ENCODE measurements at places on chromosomes 2 and 18.
A peak's percentile ranks its signal among the peaks of the same experiment; 100 is the strongest.

GRCh38 chr2:42369532-42370229 is 8.7 kb upstream of the COX7A2L start:
- no peak for DNase-seq

DNA sequence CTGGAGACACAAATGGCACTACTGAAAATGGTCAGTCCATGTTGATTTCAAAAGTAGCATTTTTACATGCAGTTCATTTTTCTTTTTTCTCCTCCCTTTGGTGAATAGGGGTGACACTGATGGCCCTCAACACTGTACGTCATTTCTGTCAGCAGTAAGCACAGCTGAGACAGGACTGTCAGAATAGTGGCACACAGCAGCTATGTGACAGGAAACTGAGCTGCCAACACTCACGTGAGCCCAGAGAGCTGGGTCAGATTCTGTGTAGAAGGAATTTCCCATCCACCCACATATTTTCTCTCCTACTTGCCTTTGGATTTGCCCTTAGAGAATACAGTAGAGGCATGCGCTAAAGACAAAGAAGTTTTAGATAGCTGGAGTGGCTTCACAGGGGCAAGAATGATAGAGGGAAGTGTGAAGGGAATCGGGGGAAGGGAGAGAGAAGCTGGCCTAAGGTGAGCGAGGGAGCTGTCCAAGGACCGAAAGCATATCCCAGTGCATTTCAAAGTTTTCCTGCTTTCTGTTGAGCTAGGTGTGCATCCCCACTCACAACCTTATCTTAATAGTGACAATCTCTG is 476.6 kb downstream of the CNTNAP5 start:
- no peak for DNase-seq

DNA sequence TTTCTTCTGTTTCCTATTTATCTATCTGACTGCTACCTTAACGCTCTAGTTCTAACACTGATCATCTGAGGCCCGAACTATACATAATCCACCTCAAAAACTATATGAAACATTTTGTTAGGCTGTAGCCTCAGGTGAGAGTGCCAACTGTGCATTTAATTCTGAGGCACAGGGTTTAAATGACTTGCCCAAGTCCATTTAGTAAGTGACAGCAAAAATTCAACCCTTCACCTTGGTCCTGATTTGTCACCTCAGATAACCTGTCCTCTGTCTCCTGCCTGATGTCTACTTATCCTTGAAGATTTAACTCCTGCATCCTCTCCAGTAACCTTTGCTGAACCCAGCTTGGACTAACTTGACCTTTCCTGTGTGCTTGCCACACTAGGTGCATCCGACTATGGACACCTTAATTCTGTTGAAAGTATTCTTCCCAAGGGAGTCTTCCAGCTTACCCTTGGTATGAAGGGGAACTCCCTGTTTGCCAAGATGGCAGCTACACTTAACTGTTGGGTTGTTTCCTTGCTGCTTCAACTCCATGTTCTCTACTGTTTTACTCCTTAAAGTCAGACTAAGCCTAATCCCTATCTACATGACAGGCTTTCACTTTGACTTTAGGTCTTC is 23.5 kb downstream of the CD302 start:
- DNase-seq = no peak

DNA sequence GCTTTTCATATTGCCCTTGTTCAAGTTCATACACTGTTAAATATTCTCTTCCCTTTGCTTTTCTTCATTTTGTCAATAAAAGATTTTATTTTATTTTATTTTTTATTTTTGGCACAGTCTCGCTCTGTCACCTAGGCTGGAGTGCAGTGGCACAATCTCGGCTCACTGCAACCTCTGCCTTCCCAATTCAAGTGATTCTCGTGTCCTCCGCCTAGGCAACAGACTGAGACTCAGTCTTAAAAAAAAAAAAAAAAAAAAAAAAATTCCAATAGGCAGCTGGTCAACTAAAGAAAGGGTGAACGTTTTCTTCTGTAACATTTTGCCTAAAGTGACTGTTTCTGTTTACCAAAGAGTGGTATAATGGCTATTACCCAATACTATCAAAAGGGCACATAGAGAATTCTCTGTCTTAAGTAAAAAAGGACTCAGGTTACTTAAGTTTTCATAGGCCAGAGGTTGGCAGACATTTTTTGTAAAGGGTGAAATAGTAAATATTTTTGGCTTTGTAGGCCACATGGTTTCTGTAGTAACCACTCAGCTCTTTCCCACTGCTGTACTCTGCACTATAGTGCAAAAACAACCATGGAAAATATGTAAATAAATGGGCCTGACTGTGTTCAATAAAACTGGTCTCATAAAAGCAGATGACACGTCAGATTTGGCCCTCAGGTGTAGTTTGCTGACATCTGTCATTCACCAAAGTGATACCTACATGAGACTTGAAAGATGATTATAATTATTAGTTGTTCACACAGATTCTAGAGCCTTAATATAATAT is 113.4 kb downstream of the MIB1 start:
- no peak for DNase-seq

DNA sequence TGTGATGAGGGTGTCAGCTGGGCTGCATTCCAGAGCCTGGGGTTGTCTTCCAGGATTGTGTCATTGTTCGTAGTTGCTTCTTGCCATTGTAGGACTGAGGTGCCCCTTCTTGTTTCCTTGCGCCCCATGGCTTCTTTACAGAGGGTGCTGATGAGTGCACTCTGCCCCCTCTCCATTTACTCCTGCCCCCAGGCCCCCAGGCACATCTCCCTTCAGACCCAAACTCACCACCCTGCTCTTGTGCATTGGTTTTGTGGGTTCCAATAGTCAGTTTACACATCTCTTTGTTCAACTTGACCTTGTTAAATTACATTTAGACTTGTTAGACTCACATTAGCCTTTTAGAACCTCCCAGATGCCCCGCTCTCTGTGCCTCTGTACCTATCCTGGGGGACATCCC is 33.1 kb downstream of the HJURP start:
- no peak for DNase-seq

GRCh38 chr2:217901835-217902378 is 100.9 kb downstream of the TNS1 start:
- no peak for DNase-seq

GRCh38 chr2:241049739-241050623 is 51.6 kb downstream of the SNED1 start:
- peak; percentile 14 for DNase-seq

- no peak for DNase-seq
Measured at GRCh38 chr2:84799772-84800171, 81.1 kb downstream of the TRABD2A start.

- DNase-seq = no peak
Measured at GRCh38 chr2:177893880-177894279, 178.7 kb downstream of the PDE11A start.

- peak; percentile 0 for DNase-seq
Measured at GRCh38 chr2:233165895-233166661, 85.4 kb upstream of the ATG16L1 start.

- peak; percentile 12 for DNase-seq
Measured at GRCh38 chr18:62982600-62983251, 267.4 kb downstream of the PHLPP1 start.

DNA sequence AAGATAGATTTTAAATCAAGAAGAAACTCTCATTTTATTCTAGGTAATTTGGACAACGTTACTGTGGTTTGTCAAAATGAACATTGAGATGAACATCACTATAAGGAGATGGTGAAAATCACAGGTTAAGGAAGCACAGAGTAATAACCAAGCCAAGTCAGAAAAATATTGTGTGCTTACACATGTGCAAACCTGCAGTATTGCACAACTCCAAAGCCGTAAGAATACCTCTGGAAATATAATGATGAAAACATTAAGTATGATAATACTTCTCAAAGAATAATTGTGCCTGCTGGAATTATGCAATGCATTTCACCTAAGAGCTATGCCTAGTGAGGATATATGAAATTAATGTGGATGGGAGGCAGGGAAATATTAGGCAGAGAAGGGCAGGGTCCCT is 21.1 kb upstream of the GALNT5 start:
- no peak for DNase-seq

GRCh38 chr2:221494556-221494955 is 77.5 kb downstream of the EPHA4 start:
- no peak for DNase-seq

- DNase-seq = no peak
Measured at GRCh38 chr2:223989206-223989855, 32.1 kb downstream of the MRPL44 start.

DNA sequence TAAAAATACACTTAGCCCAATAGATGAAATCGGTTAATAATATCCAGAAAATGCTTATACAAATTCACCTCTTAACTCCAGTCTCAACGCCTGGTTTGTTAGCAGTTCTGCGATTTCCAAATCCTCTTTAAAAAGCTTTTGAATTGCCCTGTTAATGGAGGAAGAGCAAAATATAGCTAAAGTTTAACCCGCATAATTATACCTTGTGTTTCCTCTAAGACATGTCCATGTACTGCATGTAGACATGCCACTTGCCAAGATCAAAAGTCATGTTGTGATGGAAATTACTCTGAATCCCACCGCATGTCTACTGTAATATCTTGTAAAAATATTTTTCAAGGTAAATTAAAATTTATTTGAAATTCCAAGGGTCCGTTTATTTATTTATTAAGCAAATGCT is 291.2 kb upstream of the LRP1B start:
- DNase-seq = no peak

- no peak for DNase-seq
Measured at GRCh38 chr2:159228081-159228581, 58.4 kb downstream of the WDSUB1 start.

DNA sequence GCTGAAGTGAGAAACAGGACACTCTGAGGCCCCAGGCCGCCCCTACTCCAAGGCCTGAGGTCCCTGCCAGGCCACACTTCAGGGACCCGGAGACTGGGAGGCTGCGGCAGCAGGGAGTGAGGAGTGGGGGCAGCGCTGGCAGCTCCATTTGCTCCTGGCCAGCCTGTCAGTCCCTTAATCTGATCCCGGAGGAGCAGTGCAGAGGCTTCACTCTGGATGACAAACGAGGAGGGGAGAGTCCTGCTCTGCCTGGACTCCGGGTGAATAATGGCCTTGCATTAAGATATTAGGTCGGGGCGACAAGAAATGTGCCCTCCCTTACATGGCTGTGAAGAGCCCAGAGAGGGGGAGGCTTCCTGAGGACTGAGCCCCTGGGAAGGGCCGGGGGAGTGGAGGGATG is 14.3 kb upstream of the PRSS56 start:
- no peak for DNase-seq

- DNase-seq = no peak
Measured at GRCh38 chr2:238421695-238422035, 5.1 kb upstream of the ASB1 start.

- no peak for DNase-seq
Measured at GRCh38 chr2:173647681-173648311, 293.1 kb downstream of the CDCA7 start.

DNA sequence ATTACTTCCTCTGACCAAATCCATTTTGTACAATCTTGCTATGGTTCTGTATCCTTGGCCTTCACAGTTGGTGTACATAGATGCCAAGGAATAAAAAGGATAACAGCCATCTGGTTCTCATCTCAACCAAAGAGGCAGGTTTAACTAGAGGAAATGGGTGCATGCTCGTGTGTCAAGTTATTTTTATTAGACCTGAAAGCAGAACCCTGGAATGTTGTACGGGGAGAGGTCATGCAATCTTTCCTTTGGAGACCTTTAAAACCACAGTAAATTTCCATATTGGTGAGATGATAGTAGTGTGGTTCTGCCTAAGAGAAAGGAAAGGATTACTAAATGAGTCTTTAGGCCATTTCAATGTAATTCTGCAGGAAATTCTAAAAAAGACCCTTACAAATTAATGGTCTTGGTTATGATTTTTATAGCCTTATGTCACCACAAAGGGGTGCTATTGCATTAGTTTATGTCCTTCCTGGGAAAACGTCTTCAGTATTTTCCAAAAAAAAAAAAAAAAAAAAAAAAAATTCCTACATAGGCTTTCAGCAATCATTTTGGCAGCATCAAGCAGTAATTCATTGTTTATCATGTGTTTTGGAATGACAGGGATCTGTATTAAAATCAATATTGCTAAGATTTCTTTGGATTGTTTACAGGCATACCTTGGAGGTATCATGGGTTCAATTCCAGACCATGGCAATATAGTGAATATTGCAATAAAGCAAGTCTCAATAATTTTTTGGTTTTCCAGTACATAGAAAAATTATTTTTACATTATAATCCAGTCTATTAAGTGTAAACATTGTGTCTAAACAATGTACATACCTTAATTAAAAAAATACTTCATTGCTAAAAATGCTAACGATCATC is 270.8 kb downstream of the NYAP2 start:
- peak; percentile 19 for DNase-seq

DNA sequence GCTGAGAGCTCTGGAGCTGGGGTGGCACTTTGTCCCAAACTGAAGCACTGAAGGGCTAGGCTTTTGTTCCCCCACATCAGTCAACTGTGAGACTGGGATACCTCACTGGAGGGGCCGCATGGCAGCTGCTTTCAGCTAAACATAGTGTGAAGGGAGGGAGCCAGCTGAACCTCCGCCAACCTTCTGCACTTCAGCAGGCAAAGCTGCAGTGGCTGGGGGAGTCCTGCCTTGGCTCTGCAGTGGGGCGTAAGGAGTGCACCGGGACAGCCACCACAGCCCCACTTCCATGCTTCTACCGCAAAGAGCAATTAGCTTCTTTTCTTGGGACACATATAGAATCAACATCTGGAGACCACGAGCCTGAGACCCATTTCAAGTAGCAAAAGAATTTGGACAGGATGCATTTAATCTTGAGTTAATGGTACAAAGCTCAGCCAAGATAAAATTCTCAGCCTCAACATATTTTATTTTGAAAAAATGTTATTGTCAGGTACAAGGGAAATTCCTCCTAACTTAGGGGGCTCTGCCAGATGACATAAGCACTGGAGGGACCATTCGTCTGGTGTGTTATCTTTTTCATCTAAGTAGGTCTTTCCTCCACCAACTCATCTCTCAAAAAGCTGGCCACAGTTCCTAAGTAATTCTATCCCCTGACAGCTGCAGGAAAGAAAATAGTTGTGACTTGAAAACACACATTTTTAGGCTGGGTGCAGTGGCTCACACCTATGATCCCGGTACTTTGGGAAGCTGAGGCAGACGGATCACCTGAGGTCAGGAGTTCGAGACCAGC is 25.6 kb upstream of the MYCN start:
- no peak for DNase-seq

DNA sequence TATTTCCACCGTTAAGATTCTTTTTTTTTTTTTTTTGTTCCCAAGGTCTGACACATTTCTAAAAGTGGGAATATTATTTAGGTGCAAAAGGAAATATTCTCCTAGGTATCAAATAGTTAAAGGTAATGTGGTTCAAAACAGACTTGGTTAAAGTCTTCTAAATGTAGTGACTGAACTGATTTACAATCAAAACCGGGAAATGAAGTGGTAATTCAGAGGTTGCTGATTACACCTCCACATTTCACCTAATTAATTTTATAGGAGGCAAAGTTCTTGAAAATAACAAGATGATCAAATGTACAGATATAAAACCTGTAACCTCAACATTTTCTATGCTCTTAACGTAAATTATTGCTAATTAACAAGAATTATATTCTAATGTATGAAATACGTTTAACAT is 5.1 kb downstream of the BCL11A start:
- DNase-seq = no peak

Measured in Caki2 (cell line).